ENCODE measurements at places on chromosomes 6 and 20.

DNA sequence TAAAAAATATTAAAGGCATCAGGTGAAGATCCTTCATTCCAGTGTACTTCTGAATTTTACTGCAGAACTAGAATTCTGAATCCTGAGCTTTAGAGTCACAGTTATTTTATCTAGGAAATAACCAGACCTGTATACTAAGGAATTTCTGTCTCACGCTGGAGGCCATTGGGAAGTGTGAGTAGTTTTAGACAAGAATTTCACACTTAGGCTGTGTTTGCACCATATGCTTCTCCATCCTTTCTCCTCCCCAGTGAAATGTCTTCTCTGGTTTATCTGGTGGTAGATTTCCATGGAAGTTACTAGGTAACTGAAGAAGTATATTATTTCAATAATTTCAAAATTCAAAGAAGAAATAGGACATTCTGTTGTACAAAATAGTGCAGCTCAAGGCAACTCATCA, 83.1 kb downstream of the SLC35F1 start:
- no peak for DNase-seq

- DNase-seq = no peak
These were observed 25.1 kb downstream of the JAG1 start for GRCh38 chr20:10648651-10649050.

DNA sequence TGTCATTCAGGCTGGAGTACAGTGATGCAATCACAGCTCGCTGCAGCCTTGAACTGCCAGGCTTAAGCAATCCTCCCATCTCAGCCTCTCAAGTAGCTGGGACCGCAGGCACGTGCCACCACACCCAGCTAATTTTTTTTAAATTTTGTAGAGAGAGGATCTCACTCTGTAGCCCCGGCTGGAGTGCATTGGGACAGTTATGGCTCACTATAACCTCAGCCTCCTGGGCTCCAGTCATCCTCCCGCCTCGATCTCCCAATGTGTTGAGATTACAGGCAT, 86.5 kb downstream of the SERAC1 start:
- DNase-seq = peak; percentile 84

DNA sequence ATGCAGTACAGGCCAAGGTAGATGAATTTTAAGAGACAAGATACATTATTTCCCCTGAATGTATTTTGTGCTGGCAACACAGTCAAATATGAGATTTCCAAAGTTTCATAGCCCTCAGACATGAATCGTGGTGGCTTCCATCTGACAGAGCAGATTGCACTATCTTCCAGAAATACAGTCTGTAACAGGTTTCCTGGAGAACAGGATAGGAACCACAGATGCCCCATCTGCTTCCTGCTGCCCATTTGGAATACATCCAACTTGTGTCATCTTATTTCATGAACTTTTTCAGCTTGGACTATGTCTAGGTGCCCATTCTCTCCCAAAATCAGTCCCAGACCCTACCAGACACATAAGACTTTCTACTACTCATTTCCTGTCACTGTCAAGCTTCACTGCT, 426.0 kb downstream of the KIF16B start:
- DNase-seq = no peak

DNA sequence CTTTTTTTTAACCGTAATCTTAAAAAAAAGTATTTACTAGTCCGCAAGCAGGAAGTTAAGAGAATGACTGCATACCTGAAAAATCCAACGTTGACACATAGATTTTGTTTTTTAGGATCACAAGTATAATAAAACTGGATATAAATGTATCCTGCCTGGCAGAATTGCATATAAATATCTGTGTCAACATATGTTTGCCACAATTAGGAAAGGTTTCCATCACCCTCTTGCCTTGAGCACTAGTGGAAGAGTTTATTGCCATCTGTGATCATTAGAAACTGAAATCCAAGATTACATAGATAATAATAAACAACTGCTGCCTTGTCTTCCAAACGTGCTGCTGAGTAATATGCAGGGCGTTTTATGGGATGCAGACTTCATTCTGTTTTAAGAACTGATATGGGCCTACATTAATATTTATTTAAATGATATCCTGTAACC, 27.9 kb downstream of the PLEKHG1 start:
- no peak for DNase-seq

GRCh38 chr20:5511930-5512329, 195.2 kb upstream of the PROKR2 start:
- no peak for DNase-seq

- DNase-seq = peak; percentile 78
These were observed 48.0 kb upstream of the DST start for GRCh38 chr6:56690519-56691285.

Measured in inflammatory macrophage treated with lipopolysaccharide for 4 hours (primary cell).